HFFc6 (cell line): ENCODE measurements at places on chromosomes 3 and 15.

DNA sequence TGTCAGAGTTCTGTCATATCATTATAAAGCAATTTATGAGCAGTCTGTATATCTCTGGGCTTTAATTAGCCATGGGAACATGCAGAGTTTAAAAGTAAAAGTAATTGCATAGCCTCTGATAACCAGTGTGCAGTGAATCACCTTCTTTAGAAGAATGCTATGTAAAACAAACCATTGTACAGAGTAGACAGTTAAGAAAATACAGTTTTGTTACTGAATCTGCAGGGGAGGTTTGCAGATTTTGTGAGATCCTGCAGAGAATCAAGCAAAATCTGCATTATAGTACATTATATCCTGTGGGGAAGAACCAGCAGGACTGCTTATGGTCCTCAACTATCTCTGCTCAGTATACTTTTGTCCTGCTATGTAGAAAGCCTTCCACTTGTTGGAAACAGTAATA, 396.2 kb upstream of the NAALADL2 start:
- DNase-seq: no peak

GRCh38 chr3:40718681-40719080, 193.9 kb downstream of the ZNF621 start:
- no peak for DNase-seq

DNA sequence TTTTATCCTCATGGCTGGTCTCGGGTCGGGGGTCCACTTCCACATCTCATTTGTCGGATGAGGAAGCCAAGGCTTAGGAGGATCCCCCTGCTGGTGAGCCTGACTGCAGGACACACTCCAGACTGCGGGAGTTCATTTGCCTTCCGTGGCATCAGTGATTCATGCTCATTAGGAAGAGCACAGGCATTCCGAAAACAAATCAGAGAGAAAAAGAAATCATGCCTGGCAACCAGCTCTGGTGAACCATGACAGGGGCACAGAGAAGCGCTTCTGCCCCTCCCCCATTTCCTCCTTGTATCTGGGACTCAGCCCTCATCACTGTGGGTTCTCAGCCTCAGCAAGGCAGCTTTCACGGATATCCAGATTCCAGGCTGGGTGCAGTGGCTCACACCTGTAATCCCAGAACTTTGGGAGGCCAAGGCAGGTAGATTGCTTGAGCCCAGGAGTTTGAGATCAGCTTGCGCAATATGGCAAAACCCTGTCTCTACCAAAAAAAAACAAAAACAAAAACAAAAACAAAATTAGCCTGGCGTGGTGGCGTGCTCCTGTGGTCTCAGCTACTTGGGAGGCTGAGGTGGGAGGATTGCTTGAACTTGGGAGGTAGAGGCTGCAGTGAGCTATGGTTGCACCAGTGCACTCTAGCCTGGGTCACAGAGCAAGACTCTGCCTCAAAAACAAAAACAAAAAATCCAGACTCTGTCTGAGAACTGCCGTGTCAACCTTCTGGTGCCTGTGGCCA, 28.4 kb downstream of the IRAK2 start:
- DNase-seq: peak; percentile 95

GRCh38 chr3:57949344-57949743, 58.9 kb upstream of the FLNB start:
- DNase-seq: no peak

GRCh38 chr15:47820747-47821319, 103.5 kb downstream of the SEMA6D start:
- DNase-seq: no peak

DNA sequence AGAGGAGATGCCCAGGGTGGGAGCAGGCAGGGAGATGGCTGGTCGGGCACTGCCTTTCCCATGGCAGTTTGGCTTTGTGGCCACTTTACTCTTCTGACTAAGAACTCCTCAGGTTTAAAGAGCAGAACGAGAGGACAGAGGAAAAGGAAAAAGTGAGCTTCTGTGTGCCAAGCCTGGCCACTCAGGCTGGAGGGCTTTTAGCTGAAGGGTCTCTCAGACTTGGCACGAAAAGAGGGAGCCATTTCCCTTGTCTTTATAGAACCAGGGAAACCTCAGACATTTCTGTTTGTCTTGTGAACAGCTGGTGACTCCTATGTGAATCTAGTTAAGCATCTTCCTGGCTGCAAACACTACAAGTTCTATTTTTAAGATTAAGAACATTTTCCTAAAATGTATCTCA, 23.3 kb upstream of the PSMD6 start:
- DNase-seq: no peak

DNA sequence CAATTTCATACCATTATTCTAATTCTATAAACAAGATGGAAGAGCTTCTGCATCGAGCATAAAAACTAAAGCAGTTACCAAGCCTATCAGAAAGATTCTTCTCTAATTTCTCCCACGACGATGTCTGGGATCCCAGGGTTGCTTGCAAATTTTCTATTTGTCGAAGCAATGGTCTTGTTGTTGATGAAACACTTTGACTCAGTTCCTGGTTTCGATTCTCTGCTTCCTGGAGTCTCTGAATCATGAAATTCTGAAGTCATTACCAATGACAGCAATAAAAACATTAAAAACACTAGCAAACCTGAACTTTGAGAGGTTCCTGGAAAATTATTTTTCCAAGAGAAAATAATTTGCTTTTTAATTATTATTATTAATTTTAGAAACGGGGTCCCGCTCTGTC, 18.7 kb downstream of the TMF1 start:
- peak; percentile 66 for DNase-seq

DNA sequence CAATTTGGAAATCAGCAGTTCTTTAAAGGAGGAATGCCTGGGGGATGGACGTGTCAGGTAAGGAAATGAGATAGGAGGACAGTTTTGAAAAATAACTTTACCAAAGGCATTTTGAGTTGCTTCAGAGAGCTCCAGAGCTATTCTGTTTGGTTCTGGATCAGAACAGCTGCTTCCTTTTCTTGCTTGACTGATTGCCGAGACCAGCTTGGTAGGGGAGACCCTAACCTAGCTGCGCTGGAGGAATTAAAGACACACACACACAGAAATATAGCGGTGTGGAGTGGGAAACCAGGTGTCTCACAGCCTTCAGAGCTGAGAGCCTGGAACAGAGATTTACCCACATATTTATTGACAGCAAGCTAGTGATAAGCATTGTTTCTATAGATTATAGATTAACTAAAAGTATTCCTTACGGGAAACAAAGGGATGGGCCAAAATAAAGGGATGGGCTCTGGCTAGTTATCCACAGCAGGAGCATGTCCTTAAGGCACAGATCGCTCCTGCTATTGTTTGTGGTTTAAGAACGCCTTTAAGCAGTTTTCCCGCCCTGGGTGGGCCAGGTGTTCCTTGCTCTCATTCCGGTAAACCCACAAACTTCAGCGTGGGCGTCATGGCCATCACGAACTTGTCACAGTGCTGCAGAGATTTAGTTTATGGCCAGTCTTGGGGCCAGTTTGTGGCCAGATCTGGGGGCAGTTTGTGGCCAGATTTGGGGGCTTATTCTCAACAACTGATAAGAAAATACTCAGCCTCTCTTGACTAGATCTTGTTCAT, 556.0 kb downstream of the ROBO1 start:
- no peak for DNase-seq

DNA sequence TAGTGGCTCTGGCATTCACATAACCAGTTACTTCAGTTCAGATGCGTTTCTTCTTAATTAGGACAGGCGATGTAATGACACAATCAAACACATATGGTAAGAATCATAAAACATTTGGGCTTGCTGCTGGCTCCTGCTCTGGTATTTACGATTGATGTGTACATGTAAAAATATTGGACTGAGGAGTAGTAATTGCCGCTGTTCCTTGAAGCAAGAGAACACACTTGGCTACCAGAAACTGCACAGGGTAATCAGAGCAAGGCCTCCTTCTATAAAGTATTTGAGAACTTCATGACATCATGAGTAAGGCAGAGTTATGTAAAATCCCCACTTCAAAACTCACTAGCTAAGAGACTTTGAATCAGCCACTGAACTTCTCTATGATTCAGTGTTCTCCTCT, 158.1 kb downstream of the SSR3 start:
- DNase-seq: no peak

DNA sequence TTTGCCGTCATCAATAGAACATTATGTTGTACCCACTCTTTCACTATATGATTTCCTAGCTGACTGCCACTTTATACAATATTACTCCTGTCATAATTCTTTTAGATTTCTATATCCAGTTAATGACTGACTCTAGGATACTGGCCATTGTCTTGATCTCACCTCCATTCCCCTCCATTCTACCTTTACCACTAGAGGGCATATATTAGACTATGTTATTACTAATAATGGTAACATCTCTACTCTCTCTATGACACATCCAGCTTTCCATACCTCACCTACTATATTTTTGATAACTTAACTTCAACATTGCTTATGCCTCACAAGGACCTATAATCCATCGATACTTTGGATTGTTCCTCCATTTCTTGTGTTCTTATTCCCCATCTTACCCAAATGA, 31.4 kb upstream of the POU1F1 start:
- no peak for DNase-seq

- no peak for DNase-seq
These were observed at the start of gene NDN for GRCh38 chr15:23687143-23687470. Gene NDN, minus strand, starts transcription at chr15:23687305. Its CDS starts 88 bp downstream, at chr15:23687217.

- no peak for DNase-seq
These were observed 26.4 kb downstream of the LARS2 start for GRCh38 chr3:45414823-45415222.

- no peak for DNase-seq
These were observed 87.0 kb downstream of the TMEM266 start for GRCh38 chr15:76146812-76147211.

DNA sequence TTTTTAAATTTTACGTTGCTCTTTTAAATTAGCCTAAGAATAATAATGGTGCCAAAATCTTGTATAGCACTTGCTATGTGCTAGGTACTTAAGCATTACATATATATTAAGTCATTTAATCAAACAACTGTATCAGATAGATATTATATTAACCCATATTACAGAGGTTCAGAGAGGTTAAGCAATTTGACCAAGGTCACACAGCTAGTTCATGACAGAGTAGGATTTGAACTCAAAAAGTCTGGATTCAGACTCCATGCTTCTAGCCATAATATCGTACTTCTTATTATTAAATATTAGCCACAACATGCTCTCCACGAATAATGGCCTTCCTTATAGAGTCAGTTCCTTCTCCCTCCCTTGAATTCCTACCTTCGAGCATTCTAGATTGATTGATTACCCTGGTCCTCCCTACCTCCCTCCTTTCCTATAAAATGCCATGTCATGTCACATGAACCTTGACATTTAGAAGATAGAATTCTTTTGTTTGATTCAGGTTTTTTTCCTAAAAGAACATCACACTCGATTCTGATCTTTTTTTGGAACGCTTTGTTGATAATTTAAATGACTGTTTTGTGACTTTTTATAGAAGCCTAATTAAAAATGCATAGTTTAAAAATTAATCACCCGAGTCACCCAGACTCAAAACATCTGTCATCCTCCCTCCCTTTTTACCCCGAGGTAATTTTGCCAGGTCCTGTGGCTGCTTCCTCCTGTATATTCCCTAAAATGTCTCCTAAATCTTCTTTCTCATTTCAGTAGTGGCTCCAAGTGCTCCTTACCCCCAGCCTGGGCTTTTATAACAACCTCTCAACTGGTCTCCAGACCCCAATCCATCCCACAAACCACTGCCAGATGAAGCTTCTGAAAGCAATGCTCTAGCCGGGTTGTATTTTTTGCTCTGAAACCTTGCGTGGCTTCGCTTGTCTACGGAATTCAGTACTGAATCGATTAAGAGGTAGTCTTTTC, 8.5 kb upstream of the PSMD6 start:
- no peak for DNase-seq

GRCh38 chr15:68205954-68206539, 915 bp upstream of the CALML4 start:
- no peak for DNase-seq

- DNase-seq: no peak
These were observed 33.8 kb downstream of the MGLL start for GRCh38 chr3:127788451-127788909.

- no peak for DNase-seq
These were observed 38.7 kb upstream of the SNRK start for GRCh38 chr3:43247561-43248184.

GRCh38 chr3:23696842-23697241, 108.9 kb upstream of the UBE2E1 start:
- no peak for DNase-seq

GRCh38 chr3:12024959-12025570, 20.9 kb downstream of the SYN2 start:
- DNase-seq: no peak

GRCh38 chr3:123728014-123728413, 143.2 kb upstream of the HACD2 start:
- peak; percentile 46 for DNase-seq

- no peak for DNase-seq
These were observed 391.1 kb upstream of the MDFIC2 start for GRCh38 chr3:70703305-70704102.

DNA sequence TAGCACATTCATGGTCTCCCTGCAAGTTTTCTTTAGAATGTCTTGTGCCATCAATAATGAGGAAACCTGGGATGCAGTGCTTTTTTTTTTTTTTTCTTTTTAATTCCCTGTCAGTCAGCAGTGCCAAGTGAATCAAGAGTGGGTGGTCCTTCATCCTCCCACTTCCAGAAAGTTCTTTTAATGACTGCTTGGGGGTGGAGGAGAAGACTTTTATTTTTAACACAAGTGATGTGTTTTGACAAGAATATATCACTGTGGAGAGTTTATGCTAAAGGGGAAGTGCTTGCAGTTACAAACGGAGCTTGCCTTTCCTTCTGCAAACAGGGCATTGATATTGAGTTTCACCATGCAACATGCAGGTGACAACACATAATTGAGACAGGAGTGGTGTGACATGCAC, 69.7 kb downstream of the CACNA2D3 start:
- no peak for DNase-seq

DNA sequence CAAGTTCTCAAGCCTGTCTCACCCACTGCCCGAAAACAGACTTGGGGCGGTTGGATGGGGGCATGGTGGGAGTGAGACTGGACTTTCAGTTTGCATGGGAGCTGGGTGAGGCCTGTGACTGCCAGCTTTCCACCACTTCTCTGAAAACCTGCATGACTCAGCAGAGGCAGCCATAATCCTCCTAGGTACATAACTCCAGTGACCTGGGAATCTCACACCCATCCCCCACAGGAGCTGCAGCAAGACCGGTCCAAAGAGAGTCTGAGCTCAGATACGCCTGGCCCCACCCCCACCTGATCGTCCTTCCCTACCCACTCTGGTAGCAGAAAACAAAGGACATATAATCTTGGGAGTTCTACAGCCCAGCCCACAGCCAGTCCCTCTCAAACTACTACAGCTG, 107.2 kb downstream of the NSMCE3 start:
- DNase-seq: no peak

DNA sequence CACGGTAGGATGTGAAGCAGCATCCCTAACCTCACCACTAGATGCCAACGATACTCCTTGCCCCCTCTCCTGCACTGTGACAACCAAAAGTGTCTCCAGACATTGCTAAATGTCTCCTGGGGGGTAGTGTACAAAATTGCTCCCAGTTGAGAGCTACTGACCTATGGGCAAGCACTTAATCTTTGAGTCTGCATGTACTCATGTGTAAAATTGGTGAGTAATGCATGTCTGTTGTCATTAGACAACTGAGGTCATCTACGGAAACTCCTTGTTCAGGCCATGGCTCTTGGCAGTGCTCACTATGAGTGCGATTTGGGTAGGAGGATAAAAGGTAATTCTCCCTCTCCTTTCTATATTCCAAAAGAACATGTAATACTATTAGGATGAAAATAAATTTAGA, 29.2 kb downstream of the PDHB start:
- DNase-seq: peak; percentile 62

GRCh38 chr3:42314411-42314810, 48.4 kb upstream of the CCK start:
- DNase-seq: no peak
